Stimulated activated CD8-positive, alpha-beta memory T cell treated with anti-CD3 and anti-CD28 coated beads, Interleukin-7, amount 100 ng/mL, for 1 hour (primary cell): ENCODE measurements at places on chromosomes 6 and 20.

DNA sequence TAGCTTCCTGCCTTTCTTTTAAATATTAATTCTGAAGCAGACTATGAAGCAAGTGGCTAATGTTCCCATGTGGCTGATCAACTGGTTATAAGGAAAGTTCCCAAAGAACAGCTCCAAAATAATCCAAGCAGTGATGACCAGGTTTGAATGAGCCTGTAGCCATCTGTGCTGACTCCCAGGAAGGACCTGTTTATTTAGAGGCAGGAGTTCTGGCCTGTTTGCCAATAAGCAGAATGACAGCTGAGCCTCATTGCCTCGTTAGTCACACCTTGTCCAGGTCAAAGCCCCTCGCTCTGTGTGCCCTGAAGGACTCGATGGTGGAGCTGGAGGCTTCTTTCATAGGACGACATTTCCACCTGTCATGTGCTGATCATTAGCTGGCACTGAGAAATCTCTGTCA lies 97.4 kb downstream of the TMEM170B start:
- DNase-seq = no peak

GRCh38 chr20:16747291-16747811 lies 807 bp upstream of the OTOR start:
- DNase-seq = no peak

- DNase-seq = no peak
Observed at GRCh38 chr6:29478740-29479139, 9.0 kb downstream of the MAS1L start.

DNA sequence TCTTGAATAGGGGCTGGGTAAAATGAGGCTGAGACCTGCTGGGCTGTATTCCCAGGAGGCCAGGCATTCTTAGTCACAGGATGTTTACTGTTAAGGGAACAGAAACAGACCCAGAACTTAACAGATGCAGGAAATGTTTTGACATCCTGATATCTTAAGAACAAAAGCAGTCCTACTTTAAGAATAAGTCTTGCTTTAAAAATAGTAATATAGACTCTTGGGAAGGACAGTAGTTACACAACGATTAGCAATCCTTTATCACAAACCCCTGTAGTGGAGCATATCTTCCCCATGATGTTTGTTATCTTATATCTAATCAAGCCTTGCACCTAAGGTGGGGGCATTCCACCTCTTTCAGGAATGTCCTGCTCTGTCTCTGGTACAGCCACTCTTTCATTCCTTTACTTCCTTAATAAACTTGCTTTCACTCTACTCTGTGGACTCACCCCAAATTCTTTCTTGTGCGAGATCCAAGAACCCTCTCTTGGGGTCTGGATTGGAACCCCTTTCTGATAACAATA lies 493.7 kb upstream of the SULF2 start:
- DNase-seq = no peak

DNA sequence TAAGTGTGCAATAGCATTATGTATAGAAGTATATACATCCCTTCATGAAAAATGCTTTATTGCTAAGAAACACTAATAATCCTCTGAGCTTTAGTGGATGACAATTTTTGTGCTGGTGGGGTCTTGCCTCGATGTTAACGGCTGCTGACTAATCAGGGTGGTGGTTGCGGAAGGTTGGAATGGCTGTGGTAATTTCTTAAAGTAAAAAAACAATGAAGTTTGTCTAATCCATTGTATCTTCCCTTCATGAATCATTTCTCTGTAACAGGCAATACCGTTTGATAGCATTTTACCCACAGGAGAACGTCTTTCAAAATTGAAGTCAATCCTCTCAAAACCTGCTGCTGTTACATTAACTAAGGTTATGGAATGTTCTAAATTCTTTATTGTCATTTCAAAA lies 816.5 kb upstream of the GJE1 start:
- no peak for DNase-seq

- DNase-seq = no peak
Observed at GRCh38 chr6:113630738-113631535, 226.2 kb upstream of the MARCKS start.

- no peak for DNase-seq
Observed at GRCh38 chr20:6783752-6784151, 16.3 kb downstream of the BMP2 start.

- DNase-seq = no peak
Observed at GRCh38 chr6:140579918-140580317, 1205.5 kb upstream of the CITED2 start.

- no peak for DNase-seq
Observed at GRCh38 chr6:96116674-96117073, 100.9 kb downstream of the FUT9 start.
